ENCODE measurements at places on chromosomes 7 and 10.

- no peak for DNase-seq
Measured at GRCh38 chr7:98969386-98969785, 91.1 kb downstream of the TRRAP start.

DNA sequence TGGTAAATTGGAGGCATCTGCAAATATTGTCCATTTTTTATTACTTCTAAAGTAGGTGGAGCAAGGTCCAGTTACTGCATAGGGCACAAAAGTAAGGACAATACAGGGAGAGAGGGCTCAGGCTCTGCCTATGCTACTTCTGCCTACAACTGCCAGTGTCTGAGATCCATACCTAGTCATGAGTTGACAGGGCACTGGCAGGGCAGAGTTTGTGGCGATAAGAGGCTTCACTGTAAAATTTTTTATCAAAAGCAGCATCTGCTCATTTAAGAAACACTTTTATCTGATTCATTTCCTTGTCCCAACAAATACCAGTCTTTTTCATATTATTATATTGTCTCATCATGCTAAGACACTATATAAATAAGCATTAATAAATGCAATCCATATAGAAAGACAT lies 178.0 kb downstream of the LRRN3 start:
- no peak for DNase-seq

DNA sequence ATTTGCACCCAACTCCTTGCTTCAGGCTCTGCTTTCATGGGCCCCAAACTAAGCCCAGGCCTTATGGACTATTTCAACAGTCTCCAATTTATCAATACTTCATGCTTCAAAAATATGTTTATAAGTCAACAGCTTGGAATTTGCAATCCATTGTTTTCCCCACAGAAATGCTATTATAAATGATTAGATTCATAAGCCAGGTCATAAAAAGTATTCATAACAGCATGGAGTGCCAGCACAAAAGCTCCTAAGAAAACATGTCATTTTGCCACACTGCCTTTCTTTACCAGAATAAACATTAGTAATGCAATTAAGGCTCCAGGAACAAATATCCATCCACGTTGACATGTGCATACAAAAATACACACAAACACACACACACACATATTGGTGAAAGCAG lies 30.1 kb downstream of the OSBPL3 start:
- no peak for DNase-seq

DNA sequence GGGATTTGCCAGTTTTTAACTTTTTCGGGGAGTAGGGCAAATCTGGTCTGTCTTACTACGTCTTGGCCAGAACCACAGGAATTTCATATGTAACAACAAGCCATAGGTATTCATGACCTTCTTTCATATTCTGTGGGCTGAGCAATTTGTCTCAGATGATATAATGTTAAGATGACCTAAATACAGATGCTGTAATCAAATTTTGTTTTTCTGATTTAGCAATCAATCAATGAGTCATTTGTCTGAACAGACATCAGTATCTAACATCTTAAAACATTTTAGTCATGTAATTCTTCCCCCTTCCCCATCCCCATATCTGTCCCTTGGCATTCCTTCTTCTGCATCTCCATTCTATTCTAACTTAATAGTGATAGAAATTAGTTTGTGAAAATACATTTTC lies 24.8 kb upstream of the NME8 start:
- DNase-seq: no peak

- DNase-seq: no peak
Measured at GRCh38 chr7:120180221-120180620, 92.8 kb upstream of the KCND2 start.

DNA sequence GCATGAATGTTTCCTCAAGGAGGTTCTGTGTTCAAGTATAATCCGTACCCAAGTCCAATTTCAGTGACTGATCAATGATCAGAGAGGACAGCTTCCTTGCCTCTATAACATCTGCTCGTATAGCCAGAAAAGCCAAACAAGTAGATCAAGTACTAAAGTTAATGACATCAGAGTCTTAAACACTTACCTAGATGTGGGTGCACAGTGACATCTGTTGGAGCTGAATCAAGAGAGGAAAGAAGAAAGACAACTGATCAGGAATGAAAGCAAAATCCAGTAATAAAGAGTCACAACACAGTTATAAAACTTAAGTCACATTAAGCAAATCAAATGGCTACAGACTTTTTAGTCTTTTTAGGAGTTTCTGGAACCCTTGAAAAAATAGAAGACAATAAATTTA lies 236.5 kb downstream of the RELN start:
- DNase-seq: no peak

- no peak for DNase-seq
Measured at GRCh38 chr7:149278396-149278795, 16.4 kb downstream of the ZNF783 start.

- DNase-seq: no peak
Measured at GRCh38 chr10:72039377-72039776, 49.0 kb downstream of the SPOCK2 start.

- DNase-seq: no peak
Measured at GRCh38 chr10:65660006-65660405, 1265.8 kb upstream of the LRRTM3 start.

- DNase-seq: no peak
Measured at GRCh38 chr10:64463406-64463805, 942.2 kb downstream of the REEP3 start.

- no peak for DNase-seq
Measured at GRCh38 chr10:129848696-129849451, 115.2 kb downstream of the EBF3 start.

DNA sequence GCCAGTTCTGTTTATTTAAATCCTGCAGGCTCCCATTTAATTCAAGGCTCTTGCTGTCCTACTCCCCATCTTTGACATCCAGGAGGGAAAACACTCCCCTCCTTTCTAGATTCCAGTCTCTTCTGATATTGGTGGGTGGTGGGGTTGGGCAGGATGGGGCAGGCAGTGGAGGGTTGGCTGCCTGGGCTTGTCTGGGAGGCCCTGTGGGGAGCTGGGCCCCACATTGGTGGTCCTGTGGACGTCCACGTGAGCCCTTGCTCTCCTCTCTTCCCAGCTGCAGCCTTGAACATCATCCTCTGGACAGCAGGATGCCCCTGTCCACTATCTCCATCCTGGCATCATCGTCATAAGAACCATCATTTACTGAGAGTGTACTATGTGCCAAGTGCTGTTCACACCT lies 108.9 kb upstream of the PCBD1 start:
- no peak for DNase-seq

DNA sequence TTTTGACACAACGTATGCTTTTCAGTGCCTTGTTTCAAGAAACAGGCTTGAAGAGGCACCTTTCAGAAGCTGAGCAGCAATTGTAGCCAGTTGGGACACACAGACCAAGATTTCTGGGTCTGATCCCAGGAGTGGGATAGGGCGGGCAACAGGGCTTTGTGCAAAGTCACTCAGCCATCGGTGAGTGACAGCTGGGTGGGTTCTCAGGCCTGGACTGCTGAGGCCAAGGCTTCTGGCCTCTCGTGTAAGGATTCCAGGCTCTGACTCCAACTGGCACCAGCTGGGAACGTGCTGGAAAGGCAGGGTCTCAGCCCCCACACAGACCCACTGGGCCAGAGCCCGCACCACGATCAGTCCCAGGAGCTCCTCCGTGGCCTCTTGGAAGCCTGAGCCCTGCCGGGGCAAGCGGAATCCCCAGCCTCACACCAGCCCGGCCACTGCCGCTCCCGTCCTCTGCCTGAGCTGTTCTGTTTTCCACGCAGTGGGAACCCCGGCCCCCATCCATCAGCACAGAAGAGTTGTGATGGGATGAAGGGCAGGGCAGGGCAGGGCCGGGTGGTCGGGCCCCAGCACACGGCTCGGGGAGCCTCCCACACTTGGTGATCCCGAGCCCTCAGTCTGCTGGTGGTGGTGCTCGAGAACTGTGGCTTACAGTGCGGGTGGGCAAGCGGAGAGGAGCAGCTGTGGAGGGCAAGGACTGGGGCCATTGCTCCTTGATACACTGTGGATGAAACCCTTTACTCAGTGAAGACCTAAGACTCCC lies 46.8 kb downstream of the VIPR2 start:
- no peak for DNase-seq

DNA sequence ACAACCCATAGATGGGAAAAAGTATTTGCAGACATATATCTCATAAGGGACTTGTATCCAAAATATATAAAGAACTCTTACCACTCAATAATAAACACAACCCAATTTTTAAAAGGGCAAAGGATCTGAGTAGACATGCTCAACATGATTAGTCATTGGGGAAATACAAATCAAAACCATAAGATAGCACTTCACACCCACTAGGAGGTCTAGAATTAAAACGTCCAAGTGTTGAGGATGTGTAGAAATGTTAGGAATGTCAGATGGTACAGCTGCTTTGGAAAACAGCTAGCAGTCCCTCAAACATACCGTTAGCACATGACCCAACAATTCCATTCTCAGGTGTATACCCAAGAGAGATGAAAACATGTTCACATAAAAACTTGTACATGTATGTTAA lies 8.3 kb downstream of the PSTK start:
- no peak for DNase-seq

- DNase-seq: no peak
Measured at GRCh38 chr7:76356823-76357222, 2.0 kb downstream of the YWHAG start.

DNA sequence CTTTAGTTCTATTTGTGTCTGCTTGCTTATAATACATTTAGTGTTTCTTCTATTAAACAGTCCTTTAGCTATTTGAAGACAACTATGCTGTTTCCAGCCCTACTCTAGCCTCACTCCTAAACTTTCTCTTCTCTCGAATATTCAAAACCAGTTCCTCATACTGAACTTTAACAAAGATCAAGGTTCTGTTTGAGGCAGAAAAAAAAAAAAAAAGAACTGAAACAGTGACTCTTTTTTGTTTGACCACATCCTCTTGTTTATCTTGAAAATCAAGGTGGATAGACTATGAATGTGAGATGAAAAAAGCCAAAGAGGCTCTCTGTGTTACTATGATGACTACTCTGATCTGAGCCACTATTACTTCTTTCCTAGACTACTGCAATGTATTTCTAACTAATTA lies 154.3 kb downstream of the ZNF365 start:
- no peak for DNase-seq

GRCh38 chr7:94962661-94963060 lies 55.3 kb downstream of the PPP1R9A start:
- DNase-seq: no peak

DNA sequence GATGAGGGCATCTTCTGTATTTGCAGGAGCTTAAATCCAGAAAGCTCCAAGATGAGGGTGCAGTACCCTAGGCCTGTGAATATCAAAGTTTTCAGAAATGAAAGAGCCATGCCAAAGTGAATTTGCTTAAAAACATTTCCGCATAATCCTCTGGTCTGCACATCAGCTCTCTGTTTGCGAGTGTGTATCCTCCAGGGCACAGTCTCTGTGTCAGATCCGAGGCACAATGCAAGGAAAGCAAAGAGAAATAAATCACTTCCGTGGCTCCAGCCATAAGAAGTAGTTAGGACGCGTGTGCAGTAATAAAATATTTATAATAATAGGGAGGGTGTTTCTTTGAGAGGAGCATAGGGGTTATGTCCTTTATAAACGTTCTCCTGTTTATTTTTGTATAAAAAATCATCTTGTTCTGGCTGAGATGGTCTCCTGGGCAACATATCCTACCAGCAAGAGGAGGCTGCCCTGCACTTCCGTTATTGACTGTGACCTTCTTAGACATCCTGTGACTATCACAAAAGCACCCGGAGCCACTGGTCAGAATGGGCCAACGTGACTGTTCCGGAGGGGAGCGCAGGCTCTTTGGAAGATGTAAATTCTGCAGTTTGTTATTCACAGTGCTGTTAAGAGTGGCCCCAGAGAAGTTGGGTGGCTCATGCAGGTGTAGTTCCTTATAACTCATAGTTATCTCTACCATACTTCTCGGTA lies 667.6 kb upstream of the FOXK1 start:
- no peak for DNase-seq

- no peak for DNase-seq
Measured at GRCh38 chr10:28180654-28181053, 122.2 kb downstream of the MPP7 start.

DNA sequence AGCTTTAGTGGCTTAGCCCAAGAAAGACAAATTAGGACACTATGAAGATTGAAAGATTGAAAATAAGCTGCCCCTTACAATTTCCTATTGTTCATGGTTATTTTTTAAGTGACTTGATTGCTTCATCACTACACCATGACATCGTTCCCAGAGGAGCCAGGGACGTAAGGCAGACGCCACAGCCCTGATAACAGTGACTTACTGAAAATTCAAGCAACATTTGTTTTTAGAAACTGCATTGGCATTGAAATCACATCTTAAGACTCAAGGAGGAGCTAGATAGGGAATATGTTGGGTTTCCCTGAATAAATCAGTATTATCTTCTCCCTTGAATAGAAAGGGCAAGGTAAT lies 38.7 kb upstream of the ANK3 start:
- DNase-seq: no peak

- no peak for DNase-seq
Measured at GRCh38 chr7:151430391-151431205, 9.3 kb downstream of the CRYGN start.

- DNase-seq: no peak
Measured at GRCh38 chr10:123500110-123500509, 166.0 kb upstream of the GPR26 start.

DNA sequence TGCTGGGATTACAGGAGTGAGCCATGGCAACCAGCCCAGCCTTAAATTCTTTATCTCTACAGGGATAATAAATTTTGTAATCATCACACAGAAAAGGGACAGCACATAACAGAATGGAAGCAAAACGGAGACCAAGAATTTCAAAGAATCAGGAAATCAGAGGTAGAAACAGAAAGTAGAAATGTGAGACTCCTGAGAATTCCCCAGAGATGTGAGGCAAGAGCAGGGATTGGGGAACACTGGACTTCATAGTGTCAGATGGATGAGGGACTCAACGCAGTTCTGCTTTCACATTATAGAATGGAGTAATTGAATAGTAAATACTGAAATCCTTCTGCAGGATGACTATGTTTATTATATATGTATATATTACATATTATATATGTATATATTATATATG lies 52.5 kb upstream of the MPP7 start:
- no peak for DNase-seq

DNA sequence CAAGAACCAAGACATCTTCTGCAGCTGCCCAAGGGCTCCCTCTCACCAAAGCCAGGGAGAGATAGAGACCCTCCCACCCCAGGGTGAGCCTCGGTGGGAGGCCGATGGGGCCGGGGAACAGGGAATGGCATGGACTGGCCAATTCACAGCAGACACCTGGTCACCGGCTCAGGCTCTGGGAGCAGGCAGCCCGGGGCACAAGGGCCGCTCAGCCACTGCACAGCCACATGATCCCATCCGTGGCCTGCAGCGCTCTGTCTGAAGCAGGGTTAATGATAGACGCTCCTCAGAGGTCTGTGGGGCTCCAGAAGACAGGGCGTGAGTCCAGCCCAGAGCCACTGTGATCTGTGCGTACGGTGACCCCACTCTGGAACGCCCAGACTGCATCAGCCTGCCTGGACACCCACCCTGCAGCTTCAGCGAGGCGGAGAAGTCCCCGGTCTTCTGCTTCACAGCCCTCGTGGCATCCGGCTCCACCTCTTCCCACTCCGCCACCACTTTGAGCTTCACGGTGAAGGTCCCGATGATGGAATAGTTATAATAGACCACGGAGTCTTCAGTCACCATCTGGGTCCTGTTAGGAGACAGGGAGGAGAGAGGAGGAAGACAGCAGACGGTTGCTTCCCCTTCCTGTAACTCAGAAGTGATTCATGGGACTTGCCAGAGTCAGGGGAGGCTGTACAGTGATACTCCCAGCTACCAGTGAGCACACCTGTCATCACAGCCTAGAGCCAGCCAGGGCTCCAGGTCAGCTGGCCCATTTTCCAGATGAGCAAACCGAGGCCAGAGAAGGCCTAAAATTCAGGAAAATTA lies 14.0 kb downstream of the TMEM130 start:
- DNase-seq: no peak
